ENCODE measurements at places on chromosomes 5 and 9.

GRCh38 chr5:90645024-90645610 lies 86.5 kb downstream of the ADGRV1 start:
- DNase-seq: no peak

DNA sequence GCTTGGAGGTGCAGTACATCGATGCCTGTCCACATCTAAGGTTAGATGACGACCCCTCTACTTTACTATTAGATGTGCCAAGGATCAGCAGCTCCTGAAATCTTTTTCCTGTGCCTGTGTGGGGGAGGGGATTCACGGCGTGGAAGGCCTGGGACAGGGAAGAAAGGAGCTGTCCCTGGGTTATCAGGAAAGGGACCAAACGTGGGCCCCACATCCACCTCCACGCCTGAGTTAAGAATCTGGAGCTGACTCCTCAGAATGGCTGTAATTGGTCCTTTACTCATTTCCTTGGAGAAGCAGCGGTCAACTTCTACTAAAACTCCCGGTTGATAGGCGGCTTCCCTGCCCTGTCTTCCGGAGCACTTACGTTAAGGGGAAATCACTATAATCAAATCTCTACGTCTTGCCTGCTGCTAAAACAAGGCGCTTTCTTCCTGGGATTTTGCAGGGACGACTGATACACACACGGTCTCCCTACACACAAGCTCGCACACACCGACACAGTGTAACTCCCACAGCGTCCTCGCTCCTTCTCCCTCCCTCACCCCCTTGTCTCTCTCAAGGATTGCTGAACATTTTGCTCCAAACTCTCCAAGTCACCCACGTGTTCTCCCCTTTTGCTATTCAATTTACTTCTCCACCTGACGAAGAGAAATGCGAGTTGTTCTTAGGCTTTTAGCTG lies 1.4 kb downstream of the PDE4D start:
- DNase-seq: no peak

DNA sequence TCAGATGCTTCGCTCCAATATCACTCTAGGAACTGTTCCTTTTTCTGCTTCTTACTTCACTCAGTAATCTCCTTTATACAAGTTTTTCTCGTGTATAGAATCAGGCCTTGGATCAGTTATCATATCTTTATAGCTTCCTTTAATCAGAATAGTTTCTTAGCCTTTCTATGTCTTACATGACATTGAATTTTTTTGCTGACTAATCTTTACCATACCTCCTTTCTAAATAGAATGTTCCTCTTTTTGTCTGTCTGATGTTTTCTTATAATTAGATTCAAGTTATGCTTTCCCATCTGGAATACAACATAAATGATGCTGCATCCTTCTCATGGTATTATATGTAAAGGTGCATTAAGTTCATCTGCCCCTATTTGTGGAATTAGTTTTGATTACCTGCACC lies 40.2 kb upstream of the TYRP1 start:
- DNase-seq: no peak

DNA sequence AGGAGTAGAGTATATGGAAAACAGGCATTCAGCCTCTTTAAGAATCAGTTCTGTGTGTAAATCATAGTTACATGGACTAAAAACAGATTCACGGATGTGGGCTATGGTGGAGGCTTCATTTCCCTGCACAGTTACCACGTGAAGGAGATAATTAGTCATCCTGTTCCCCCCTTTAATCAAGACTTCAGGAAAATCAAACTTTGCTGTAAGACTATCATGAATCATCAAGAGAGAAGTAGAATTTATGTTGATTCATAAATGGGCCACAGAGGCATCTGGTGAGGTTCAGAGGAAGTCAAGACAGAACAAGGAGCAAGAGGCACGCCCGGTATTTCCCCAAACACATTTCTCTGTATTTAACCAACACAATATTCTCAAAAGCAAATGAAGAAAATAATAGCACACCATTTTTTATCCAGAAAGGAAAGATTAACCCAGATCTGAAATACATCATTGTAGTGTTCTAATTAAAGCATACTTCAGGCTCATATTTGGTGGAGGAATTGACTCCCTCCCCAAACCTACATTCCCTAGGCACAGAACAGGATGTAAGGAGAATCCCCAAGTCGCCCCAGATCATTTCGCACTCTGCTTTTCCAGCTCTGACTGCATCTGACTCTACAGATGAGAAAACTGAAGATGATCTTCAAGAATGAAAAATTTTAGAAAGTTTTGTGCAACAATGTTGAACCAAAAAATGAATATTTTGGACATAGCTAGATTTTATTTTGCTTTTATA lies 175.8 kb upstream of the GAS1 start:
- no peak for DNase-seq

DNA sequence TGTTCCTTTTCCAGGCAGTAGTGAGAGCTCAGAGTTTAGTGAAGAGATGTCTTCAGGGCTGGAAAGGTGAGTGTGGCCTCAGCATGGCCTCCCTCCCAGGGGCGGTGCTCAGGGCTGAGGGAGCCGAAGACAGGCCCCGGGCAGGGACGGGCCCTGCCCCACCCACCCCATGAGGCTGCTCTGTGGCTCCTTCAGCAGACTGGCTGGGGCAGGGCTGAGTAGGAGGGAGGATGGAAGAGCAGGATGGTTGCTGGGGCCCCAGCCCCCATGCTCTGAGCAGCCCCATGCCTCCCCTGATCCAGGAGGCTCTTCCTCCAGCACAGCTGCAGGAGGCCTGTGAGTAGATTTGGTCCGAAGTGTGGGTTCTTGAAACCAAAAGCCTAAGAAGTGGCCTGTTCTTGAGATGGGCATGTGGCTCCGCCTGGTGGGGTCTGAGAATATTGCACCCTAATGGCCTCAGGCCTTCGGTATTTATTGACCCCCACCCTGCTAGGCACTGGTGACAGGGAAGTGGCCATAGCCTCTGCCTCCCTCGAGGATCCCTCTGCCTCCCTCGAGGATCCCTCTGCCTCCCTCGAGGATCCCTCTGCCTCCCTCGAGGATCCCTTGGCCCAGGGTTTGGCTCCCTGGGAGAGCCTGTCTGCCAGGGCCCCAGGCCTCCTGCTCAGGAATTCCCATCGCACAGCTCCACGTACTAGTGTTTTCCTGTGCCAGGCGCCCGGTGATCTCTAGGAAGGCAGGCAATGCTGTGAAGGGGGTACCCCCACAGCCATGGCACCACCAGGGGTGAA lies 65.4 kb upstream of the GARNL3 start:
- DNase-seq: peak; percentile 69

- DNase-seq: no peak
Measured at GRCh38 chr9:33092634-33093033, 16.2 kb upstream of the SMU1 start.

DNA sequence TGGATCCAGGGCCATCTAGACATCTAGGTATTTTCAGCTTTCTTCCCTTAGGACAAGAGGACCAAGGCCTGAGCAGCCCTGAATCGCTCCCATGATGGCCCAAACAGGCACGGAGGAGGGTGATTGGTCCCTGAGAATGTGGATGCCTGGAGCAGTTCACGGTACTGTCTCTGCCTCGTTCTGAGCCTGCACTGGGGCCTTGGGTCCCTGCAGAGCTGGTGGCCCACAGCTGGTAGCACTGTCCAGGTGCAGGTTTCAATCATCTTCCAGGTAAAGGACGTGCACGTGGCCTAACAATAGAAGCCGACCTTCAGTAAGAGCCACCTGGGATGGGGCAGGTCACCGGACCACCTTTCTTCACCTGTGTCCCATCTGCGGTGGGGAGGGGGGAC lies 19.4 kb upstream of the FCN1 start:
- DNase-seq: no peak

Data from C1 segment of cervical spinal cord (tissue), 14 donors.